ENCODE measurements at places on chromosomes 12 and 14. TPM values are rescaled to one million over a fixed set of nuclear protein-coding genes. Genes with fewer than 3 reads are reported as not detected.

The SPIC gene
- not detected for total RNA-seq

The CLEC9A gene
- not detected for total RNA-seq

The OR6C2 gene
- total RNA-seq: not detected

The RNASE3 gene
- not detected for total RNA-seq

The MMP19 gene
- 0.48 TPM for total RNA-seq

The FAR2 gene
- total RNA-seq: 15.9 TPM

The ZDHHC22 gene
- 0.24 TPM for total RNA-seq

The ARMH4 gene
- total RNA-seq: 22.0 TPM

The PPP1CC gene
- 135 TPM for total RNA-seq

The SMCO2 gene
- total RNA-seq: 0.31 TPM

DNA sequence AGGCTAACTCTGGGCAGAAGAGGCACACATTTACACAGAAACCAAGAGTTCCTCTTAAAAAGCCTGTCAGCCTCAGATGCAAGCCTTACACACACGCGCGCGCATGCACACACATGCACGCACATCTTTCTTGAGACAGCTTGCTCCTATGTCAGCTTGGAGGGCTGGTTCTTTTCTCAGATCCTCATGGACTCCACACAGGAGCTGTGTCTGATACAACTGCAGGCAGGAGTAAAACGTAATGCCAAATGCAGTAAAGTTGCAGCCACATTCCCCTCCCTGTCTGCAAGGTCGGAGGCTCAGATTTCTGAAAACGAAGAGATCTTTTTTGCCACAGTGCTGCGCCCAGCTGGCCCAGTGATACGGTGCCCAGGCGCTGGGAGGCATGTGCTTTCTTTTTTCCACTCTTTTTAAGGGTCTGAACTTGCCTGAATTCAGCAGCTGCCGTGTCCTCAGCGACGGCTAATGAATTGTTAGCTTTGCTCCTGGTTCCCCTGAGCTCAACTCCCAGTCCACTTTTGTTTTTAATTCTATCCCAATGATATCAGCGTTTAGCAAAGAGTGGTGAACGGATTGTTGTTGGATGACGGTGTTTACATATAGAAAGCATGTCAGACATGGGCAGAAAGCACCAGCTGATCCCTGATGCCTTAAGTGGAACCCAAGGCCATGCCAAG, 72.9 kb upstream of the FOXN3 start:
- DNase-seq: no peak

DNA sequence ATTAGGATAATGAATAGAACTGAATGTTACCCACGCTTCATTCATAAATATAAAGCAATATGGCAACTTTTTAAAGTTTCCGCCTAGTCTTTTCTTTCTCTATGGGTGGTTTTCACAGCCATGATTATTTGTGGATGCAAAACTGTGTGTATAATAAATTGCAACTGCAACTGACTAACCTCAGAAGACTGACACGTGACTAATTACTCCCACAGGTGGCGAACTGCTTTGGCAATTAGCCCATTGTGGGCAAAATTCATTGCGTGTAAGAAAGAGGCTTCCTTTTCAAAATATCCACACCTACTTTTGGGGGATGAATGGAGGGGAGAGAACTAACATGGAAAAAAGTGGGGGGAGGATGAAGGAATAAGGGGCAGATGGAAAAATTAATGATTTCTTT, 79.0 kb downstream of the SLC25A21 start:
- no peak for DNase-seq

DNA sequence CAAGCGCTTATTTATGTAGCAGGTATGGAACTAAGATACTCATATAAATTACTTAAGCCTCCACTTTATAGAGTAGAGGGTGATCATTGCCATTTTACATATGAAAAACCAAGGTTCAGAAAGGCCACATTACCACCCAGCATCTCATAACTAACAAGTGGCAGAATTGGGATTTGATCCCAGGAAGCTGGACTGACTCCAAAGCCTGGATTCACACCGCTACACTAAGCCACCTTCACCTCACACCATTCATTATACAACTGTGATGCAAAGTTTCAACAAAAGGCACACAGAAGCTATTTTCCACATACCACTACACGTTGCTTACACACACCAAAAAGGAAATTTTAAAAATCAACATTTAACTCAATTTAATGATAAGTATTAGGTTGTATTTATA, 370.6 kb downstream of the FUT8 start:
- no peak for DNase-seq

GRCh38 chr14:22887990-22888378, 5.0 kb downstream of the REM2 start:
- no peak for DNase-seq

- no peak for DNase-seq
Observed at GRCh38 chr12:102300824-102301461, 103.3 kb upstream of the PMCH start.

DNA sequence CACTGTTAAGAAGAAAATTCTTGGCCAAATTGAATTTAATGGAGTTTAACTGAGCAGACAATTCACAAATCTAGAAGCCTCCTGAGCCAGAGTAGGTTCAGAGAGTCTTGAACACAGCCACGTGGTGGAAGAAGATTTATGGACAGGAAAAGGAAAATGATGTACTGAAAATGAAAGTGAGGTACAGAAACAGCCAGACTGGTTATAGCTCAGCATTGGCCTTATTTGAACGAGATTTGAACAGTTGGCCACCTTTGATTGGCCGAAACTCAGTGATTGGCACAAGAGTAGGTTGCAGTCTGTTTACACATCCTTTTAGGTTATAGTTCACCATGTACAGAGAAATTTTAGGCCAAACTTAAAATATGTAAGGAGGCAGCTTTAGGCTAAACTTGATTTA, 9.9 kb downstream of the OAS2 start:
- no peak for DNase-seq

DNA sequence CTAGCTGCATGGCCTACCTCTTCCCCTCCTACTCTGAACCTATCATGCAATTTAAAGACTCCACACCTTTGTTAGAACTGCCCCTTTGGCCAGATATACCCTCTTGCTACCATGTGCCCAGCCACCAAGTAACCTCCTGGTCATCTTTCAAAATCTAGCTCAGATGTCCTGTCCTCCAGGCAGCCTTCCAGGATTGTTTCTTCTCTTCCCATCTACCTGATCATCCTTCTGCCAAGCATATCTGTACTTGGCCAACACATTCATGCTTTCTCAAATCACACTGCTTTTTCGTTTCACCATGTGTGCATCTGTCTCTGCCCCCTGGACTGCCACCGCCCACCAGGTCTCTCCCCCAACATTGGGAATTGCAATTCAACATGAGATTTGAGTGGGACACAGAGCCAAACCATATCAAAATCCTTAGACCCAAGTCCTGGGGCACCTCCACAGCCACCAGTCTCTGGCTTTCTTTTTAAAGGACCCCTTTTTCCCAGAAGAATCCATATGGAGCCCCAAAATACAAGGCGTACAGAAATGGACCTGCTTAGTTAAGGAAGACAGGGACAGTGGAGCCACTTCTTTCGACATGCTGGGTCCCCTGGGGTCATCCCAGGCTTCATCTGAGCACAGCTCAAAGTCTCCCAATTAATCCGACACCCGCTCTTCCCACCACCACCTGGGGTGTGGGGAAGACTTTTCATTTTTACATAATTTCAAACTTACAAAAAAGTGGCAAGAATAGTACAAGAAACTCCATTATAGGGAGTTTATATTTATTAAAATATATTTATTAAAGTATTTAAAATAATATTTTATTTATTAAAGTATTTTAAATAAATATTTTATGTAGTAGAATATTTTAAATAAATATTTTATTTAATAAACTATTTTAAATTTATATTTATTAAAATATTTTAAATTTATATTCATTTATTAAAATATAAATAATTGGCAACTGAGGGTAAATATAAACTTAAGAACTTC, 7.9 kb upstream of the CMKLR1 start:
- no peak for DNase-seq

GRCh38 chr12:103494051-103494733, 1.6 kb downstream of the C12orf42 start:
- no peak for DNase-seq

GRCh38 chr12:53098354-53098981, 1.0 kb downstream of the IGFBP6 start:
- no peak for DNase-seq

DNA sequence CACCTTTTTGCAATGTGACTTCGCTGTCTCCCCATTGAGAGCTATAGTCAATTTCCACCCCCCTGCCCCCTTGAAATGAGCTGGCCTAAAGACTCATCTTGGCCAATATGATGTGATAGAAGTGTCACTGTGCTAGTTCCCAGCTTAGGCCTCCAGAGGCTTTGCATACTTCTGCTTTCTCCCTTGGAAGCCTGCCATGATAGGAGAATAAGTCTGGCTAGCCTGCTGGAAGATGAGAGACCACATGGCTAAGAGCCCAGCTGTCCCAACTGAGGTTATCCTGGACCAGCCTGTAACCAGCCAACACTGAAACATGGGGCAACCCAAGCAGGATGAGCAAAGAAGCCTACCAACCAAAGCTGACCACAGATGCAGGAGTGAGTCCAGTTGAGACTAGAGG, 196.9 kb downstream of the GRIN2B start:
- no peak for DNase-seq

- no peak for DNase-seq
Observed at GRCh38 chr14:32011225-32011624, 65.9 kb upstream of the ARHGAP5 start.

DNA sequence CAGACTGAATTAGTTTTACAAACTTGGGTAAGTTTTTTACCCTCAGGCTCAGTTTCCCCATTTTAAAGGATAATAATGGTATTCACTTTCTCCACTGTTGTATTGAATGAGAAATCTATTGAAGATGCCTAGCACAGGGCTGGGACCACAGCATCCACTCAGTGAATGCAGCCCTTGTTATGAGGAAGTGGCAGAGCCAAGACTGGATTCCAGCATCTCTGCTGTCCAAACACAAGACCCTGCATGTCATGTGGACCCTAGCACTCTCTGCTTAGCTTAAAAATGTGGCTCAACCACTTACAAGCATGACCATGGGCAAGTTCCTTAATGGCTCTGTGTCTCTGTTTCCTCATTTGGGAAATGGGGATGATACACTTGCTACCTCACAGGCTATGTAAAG, 24.1 kb upstream of the TRIM9 start:
- DNase-seq: no peak

GRCh38 chr14:51041108-51041531, 53.8 kb downstream of the TRIM9 start:
- no peak for DNase-seq

- DNase-seq: no peak
Observed at GRCh38 chr14:74389980-74390379, 36.0 kb downstream of the SYNDIG1L start.

DNA sequence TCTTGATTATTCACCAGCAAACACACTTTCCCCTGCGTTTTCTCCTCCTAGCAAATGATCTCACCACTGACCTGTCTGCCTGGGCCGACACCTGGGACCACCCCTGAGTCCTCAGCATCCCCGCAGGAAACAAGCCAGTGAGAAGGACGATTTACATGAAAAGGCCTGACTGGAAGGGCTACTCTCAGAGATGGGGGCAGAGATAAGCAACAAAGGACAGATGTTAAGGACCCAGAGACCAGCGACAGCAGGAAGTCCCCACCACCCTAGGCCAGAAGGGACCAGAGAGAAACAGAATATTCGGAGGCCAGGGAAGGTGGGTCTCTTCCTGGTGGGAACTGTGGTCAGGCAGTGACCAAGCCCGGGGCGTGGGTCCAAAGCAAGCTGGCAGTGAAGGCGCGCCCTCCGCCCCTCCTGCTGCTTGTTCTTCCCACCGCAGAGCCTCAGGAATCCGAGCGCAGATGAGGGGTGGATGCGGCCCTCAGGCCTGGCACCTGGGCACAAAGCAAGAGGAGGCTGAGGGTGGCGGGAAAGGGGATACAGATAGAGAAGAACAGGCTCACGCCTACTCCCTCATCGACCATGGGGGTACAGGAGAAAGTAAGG, 55.8 kb downstream of the STX2 start:
- no peak for DNase-seq

DNA sequence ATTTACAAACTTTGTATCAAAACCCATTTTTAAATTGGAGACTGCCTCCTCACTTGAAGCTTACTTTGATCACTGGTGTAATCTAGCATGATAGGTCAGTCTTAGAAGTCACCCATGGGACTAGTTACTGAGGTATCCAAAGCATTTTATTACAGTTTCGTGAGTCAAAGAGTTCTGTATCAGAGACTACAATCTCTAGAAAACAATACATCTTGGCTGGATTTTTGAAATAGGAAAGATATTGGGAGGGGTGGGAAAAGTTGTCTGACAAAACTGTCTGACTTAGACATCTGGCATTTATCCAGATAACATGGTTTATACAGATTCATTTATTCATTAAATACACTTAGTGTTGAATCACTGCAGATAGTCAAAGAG, 173.5 kb upstream of the PDZRN4 start:
- no peak for DNase-seq

GRCh38 chr12:132200800-132201199, 56.5 kb downstream of the NOC4L start:
- DNase-seq: no peak

GRCh38 chr14:105151838-105152793, 16.5 kb downstream of the JAG2 start:
- DNase-seq: no peak

DNA sequence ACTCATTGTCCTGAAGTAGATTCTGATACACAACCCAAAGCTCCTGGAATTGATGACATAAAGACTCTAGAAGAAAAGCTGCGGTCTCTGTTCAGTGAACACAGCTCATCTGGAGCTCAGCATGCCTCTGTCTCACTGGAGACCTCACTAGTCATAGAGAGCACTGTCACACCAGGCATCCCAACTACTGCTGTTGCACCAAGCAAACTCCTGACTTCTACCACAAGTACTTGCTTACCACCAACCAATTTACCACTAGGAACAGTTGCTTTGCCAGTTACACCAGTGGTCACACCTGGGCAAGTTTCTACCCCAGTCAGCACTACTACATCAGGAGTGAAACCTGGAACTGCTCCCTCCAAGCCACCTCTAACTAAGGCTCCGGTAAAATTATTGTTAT, 63.8 kb downstream of the RAD52 start:
- DNase-seq: no peak

DNA sequence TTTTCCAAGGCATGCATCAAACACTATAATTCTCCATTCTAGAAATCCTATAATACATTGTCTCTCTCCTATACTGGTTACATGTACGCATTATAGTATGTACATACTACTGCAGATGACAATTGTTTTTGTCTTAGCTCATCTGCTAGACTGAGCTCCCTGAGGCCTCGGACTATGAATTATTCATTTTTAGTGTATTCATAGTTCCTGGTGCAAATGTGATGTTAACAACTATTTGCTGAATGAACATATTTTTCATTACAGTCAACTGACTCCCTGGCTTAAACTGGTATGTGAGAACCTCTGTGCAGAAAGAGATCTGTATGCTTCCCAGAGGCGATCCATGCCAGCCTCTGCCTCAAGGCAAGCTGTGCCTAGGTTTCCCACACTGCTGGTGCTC, 91.8 kb upstream of the PARP11 start:
- no peak for DNase-seq

Data from type B pancreatic cell (in vitro differentiated cells).